ENCODE measurements at places on chromosomes 7 and 10.
A peak's percentile ranks its signal among the peaks of the same experiment; 100 is the strongest.

- no peak for DNase-seq
These were observed 218.4 kb upstream of the ZNF32 start for GRCh38 chr10:43867113-43867512.

DNA sequence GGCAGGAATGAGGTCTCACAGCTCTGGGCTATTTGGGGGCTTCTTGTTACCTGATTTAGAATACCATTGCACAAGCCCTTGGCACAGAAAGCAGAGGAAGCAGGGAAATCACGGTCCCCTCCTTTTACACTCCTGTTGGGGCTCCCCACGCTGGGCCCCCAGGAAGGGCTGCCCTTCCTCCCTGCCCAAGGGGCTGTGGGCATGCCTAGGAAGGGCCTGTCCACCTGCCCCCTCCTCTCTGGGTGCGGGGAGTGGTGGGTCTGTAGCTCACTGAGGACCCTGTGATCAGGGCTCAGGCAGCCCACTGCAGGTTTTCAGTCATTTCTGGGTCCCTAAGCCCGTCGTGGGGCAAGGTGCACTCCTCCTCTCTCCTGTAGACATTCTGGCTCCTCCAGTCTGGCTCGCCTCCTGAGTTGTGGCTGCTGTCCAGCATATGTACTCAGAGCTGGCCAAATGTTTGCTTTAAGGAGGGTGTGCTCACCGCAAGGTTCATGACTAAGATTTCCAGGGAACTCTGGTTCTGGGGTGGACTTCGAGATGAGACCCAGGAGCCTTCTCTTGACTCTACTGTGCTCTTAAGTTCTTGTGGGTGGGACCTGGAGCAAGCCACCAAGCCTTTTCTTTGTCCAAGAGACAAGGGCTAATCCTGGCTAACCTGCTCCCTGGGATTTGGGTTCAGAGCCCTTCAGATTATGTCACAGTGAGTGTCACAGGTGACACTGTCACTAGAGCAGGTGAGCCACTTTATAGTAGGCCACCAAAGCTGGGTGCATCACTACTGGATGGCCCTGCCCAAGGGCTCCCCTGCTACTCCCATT is 56.0 kb downstream of the TACR2 start:
- no peak for DNase-seq

DNA sequence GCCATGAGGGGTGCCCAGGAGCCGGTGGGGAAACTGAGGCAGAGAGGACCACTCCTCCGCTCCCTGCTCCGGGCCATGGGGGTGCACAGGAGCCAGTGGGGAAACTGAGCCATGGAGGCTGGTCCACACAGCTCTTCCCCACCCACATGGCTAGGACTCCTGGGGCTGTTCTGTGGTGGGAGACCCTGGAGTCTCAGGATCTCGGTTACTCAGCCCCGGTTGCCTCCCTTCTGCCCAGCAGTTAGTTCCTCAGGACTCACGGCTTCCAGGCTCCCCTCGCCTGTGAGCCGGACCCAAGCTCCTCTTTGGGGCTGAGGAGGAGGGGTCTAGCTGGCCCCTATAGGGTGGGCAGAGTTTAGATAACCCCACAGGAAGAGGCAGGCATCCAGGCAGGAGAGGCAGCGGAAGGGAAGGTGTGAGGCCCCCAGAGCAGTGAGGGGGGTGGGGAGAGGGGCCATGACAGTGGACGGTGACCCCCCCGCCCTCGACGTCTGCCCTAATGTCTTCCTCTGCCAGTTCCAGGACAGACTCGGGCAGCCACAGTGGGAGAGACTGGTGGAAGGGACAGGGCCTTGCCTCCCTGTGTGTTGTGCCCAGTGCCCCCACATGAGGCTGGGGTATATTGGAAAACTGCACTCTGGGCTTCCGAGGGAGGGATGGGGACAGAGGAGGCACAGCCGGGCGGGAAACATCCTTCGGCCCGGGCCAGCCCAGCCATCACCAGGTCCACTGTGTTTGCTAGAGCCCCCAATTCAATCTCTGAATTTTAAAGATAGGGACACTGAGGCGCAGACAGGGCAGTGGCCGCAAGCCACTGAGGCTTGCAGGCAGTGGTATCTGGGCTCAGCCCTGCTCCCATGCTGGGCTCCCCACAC is 4.3 kb downstream of the ELFN1 start:
- no peak for DNase-seq

DNA sequence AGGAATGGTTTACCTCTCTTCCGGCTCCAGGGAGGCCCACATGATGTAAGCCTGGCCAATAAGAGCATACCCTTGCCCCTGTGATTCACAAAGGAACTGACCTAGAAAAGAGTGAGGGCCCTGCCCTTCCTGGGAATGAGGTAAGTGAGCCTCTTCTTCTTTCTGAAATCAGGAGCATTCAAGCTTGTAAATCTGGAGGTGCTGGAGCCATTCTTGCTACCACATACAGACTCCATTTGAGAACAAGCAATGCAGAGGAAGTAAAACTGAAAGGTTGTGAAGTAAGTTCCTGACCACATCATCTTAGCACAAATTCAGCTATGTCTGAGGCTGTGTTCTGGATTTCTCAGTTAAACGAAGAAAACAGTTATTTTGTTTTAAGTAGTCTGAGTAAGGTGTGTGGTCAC is 132.2 kb downstream of the CD36 start:
- DNase-seq, result no peak

- no peak for DNase-seq
These were observed 538 bp downstream of the TRIM8 start for GRCh38 chr10:102644646-102645387.

- no peak for DNase-seq
These were observed 114.8 kb upstream of the ADO start for GRCh38 chr10:62689712-62690111.

- DNase-seq, result no peak
These were observed 80.8 kb downstream of the FOXL3 start for GRCh38 chr7:370775-371118.

DNA sequence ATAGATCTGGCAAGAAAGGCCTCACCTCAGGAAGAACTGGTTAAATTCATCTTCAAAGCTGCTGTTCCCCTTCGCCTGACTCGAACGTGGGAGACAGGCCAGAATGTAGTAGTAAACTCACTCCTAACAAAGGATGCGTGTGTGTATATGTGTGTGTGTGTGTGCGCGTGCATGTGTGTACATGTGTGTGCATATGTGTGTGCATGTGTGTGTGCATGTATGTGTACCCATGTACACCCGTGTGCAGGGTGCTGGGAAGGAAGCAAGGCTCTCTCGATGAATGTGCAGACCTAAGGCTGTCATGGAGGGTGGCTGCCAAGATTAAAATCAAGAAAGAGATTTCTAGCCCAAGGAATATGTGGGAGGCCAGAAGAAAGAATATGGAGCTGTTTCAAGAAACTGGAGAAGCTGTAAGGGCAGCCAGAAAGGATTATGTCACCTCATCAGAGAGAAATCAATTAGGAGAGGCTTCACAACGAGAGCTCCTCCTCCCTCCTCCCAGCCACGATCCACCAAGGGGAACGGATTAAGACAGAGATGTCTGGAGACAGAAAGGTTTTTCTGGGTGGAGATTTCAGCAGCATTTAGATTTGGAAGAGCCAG is 34.0 kb upstream of the LBX1 start:
- DNase-seq, result no peak

- no peak for DNase-seq
These were observed 9.5 kb upstream of the TSGA13 start for GRCh38 chr7:130695840-130696239.

DNA sequence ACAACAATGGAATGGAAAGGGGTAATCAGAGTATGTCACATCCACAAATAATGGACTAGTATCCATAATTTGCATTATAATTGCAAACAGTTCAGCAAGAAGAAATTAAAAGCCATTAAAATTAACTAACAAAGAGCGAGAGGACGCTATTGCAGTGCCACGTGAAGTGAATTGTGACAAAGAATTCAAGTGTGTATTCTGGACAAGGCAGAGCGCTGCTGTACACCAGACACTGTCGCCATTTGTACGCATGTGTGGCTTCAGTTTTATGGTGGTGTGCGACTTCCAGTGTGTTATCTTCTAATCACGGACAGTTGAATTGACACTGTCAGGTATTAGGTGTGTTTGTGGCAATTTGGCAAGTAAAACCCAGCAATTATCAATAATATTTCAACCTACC is 11.3 kb downstream of the CYP3A5 start:
- DNase-seq, result no peak

DNA sequence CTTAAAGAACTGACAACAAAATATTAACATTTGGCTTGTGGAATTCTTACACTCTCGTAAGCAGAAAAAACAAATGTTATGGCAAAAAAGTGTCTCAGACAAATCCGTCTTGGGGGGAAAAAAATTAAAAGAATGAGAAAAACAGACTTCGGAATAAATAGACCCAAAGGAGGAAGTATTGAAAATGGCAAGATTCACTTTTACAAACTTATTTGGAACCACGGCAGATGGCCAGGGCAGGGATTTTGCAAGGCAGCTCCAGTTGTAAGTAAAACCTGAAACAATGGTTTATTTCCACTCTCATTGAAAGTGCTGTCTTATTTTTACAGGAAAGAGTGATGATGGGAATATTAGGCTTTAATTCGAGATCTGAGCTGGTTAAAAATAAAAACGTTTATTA is 1.5 kb upstream of the ZNF438 start:
- DNase-seq, result no peak

GRCh38 chr7:55303220-55303619 is 61.9 kb upstream of the LANCL2 start:
- no peak for DNase-seq

DNA sequence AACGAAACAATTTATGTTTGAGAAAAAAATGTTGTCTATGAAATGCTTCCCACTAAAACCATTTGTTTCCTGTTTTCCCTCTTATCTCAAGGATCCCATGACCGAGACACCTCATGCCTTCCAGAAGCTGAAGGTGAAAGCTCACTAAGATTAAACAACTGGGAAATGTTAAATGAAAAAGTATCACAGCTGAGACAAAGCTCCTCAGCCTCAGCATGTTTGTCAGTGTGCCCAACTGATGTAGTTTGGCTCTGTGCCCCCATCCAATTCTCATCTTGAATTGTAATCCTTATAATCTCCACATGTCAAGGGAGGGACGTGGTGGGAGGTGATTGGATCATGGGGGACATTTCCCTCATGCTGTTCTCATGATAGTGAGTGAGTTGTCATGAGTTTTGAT is 327.3 kb downstream of the HTR7 start:
- no peak for DNase-seq

DNA sequence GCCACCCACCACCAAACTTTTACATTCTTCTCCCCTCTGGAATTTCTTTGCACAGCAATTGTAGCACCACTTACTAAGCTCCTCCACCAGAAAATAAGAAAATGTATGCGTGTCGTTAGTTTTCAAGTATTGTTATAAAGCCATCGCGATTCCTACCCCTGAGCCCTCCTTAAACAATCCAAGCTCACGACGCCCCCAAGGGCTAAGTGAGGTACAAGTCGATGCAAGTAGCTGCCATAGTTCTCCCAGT is 1.3 kb downstream of the FRAT2 start:
- no peak for DNase-seq

GRCh38 chr10:3118641-3119091 is 51.3 kb downstream of the PFKP start:
- no peak for DNase-seq

- DNase-seq, result peak; percentile 25
These were observed 5.1 kb downstream of the MSRB2 start for GRCh38 chr10:23100331-23101030.

DNA sequence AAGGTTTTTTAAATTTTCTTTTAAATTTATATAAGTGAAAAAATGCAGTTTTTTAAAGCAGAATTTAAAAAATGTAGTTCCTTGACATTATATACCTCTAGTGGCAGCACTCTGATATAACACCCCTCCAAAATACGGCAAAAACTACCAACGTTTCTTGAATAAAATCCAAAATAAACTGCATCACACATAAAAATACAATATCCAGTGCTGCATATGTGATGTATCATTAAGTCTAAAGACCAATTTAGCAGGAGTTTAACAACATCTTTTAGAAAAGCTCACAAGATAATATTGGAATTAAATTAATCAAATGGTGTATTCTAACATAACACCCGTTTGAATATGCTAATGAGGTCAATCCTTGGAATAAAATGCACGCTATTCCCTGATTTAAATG is 1.4 kb downstream of the TCERG1L start:
- no peak for DNase-seq

DNA sequence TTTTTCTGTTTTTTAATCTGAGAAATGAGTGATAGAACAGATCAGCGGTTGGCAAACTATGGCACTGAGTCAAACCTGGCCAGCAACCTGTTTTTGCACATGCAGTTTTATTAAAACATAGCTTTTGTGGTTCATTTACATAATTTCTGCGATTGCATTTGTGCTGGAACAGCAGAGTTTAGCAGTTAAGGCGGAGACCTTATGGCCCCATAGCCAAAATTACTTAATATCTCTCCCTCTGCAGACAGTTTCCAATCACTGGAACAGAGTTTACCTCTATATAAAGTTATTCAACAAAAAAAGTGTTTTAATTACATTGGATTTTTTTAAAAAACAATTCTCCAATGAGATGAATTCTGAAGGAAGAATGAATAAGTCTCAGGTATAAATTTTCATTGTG is 212.1 kb downstream of the DGKB start:
- no peak for DNase-seq

DNA sequence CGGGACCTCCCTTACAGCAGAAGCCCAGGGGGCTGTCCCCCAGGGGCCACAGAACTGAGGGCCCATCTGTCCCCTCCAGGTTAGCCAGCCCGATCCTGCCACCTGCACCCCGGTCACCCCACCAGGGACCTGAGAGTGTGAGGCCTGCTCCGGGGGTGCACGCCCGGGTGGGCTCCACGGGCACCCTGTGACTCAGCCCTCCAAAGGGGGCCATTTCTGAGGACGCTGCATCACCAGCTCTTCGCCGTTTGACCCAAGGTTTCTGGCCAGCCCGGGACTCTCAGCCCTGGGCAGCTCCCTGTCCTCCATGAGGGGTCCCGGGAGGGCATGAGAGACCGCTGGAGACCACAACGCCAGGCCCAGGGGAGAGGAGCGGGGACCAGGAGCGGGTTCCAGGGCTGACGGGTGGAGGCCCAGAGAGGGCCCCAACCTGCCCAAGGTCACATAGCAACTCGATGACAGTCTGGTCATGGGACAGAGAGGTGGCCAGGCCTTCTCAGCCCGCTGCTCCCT is 79.3 kb downstream of the ELFN1 start:
- DNase-seq, result no peak

Data from CMK (cell line).